ENCODE measurements at places on chromosomes 3 and 15.

- DNase-seq, result no peak
Measured at GRCh38 chr3:153252963-153253362, 90.9 kb downstream of the RAP2B start.

- DNase-seq, result no peak
Measured at GRCh38 chr15:39102431-39102830, 478.4 kb upstream of the THBS1 start.

GRCh38 chr15:90868261-90868689 lies at the start of gene FURIN:
Gene FURIN, plus strand, starts transcription at chr15:90868588. Its CDS starts 7,153 bp downstream, at chr15:90875741.
- DNase-seq, result no peak

- no peak for DNase-seq
Measured at GRCh38 chr3:45552794-45553371, 41.7 kb upstream of the LIMD1 start.

DNA sequence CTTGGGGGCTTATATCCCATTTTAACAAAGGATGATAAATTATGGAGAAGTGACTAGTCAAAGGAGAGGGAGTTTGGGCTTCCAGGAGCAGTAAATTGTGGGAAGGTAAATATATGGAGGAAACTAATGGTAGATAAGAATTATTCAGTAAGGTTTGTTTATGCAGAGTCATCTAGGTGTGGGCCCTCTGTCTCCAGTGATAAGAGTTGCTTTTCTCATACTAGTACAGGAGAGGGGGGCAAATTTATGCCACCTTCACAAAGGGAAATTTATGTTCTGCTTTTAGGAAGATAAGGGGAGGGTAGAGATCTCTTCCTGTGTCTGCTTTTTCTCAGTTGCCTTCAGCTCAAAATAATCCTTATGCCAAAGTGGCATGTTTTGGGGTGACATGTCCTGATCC lies 383.7 kb upstream of the PPP2R3A start:
- no peak for DNase-seq

DNA sequence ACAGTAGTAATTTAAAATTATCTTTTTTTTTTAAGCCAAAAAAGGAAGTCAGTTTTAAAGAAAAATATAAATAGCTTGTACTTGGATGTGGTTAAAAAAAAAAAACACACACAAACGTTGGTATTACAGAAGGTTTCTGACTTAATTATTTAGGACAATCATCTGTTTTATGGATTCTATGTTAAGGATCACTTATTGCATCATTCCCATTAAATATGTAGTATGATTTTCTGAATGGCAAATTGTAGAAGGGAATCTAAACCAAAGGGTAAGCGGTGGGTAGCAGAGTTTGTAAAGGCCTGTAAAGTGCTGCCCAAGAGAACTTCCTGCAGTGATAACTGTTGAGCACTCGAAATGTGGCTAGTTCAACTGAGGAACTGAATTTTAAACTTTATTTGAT lies 8.0 kb downstream of the SENP2 start:
- DNase-seq, result no peak

GRCh38 chr3:181626036-181626435 lies 85.7 kb upstream of the SOX2 start:
- no peak for DNase-seq

All from T-helper 1 cell (primary cell).